ENCODE measurements at places on chromosomes 11 and 22. TPM values are rescaled to one million over a fixed set of nuclear protein-coding genes. Genes with fewer than 3 reads are reported as not detected.

GRCh38 chr11:48019595-48019994 lies 39.2 kb downstream of the PTPRJ start:
- peaks cover 41% of the 10 kb centered on the region for H3K36me3 ChIP-seq
- peaks cover 79% of the 10 kb centered on the region for H3K4me1 ChIP-seq
- no peaks in the 10 kb centered on the region for H3K27me3 ChIP-seq
- no peak for DNase-seq
- no peak overlapping the region for H3K4me3 ChIP-seq

GRCh38 chr11:88576741-88577140 lies 239.2 kb upstream of the CTSC start:
- H3K36me3 ChIP-seq: no peaks in the 10 kb centered on the region
- DNase-seq: no peak
- H3K27me3 ChIP-seq: peaks cover 3% of the 10 kb centered on the region
- no peak overlapping the region for H3K27ac ChIP-seq

GRCh38 chr22:30871391-30872284 lies 96.9 kb downstream of the MORC2 start:
- no peak overlapping the region for H3K27ac ChIP-seq
- H3K4me3 ChIP-seq: no peak overlapping the region
- H3K36me3 ChIP-seq: no peaks in the 10 kb centered on the region
- DNase-seq: no peak
- no peaks in the 10 kb centered on the region for H3K27me3 ChIP-seq
- H3K4me1 ChIP-seq: peaks cover 6% of the 10 kb centered on the region

DNA sequence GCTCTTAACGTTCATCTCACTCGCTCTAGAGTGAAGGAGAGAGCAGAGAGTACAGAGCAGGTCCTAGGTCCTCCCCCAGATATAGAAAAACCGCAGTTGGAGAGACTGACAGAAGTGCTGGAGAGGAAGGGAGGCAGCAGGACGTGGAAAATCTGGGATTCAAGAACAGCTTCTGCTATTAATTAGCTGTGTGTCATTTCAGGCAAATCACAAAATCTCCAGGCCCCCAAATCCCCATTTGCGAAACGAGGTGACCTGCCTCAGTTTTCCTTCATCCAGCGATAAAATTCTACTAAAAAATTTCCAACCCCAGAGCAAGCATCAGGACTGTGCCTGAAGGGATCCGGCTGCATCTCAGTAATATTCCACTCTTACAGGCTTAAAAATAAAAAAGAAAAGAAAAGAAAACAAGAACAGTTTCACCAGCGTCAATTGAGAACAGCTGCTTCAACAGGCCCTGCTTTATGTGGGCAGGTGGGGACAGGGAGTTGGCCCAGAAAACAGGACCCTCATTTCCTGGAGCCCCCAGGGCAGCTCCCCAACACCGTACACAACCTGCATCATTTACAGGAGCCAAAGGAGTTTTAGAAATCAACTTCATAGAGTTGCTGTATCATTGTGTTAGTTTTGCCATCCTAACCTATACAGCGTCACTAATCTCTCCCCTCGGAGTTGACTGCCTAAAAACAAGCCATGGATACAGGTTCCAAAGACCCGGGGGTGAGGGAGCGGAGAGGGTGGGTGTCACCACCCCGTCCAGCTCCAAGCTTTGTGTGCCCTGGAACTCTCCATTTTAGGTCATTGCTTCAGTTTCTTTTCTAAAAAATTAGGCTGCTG lies 2.3 kb upstream of the MALAT1 start:
- peaks cover 39% of the 10 kb centered on the region for H3K4me1 ChIP-seq
- no peak for DNase-seq
- H3K27ac ChIP-seq: no peak overlapping the region
- no peak overlapping the region for H3K4me3 ChIP-seq

The SAAL1 gene
- total RNA-seq: 32.2 TPM

The GLYAT gene
- total RNA-seq: not detected

GRCh38 chr11:75570559-75571139 lies 8.6 kb downstream of the SERPINH1 start:
- H3K4me3 ChIP-seq: no peak overlapping the region
- H3K27me3 ChIP-seq: no peaks in the 10 kb centered on the region
- H3K4me1 ChIP-seq: peaks cover 13% of the 10 kb centered on the region
- no peak for DNase-seq

- no peak overlapping the region for H3K4me3 ChIP-seq
- H3K4me1 ChIP-seq: no peaks in the 10 kb centered on the region
- H3K27ac ChIP-seq: no peak overlapping the region
- peaks cover 39% of the 10 kb centered on the region for H3K27me3 ChIP-seq
Measured at GRCh38 chr11:46161201-46161600, 39.9 kb upstream of the PHF21A start.

- DNase-seq: no peak
- no peak overlapping the region for H3K4me3 ChIP-seq
- peaks cover 5% of the 10 kb centered on the region for H3K4me1 ChIP-seq
- H3K36me3 ChIP-seq: no peaks in the 10 kb centered on the region
- H3K27ac ChIP-seq: no peak overlapping the region
Measured at GRCh38 chr11:66704659-66705360, 24.2 kb downstream of the SPTBN2 start.

The OR2D3 gene
- total RNA-seq: not detected

The MYOD1 gene
- not detected for total RNA-seq

The WBP2NL gene
- 1.1 TPM for total RNA-seq
